ENCODE measurements at places on chromosomes 2 and 18.

GRCh38 chr2:29275186-29275585, 160.0 kb downstream of the CLIP4 start:
- no peak overlapping the region for H3K27ac ChIP-seq
- no peak overlapping the region for H3K4me3 ChIP-seq
- H3K36me3 ChIP-seq, result no peaks in the 10 kb centered on the region
- H3K4me1 ChIP-seq, result no peaks in the 10 kb centered on the region
- no peak for DNase-seq
- H3K27me3 ChIP-seq, result no peaks in the 10 kb centered on the region

DNA sequence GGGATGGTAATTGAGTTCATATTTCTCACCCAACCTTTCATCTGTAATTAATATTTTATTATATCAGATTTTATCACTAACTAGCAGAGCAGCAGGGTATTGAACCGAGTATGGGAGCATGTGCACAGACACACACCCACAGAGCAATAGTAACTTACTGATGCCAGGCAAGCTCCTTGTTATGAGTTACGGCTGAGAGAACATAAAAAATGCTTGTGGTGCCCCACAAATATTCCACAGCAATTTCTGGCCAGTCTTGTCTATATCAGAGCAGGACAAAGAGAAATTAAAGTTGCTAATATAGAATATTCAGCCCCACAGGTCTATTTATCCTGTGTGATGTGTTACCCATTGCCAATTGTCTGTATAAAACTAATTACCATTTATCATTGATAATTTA, 501.8 kb upstream of the RAB12 start:
- no peak for DNase-seq
- no peaks in the 10 kb centered on the region for H3K27me3 ChIP-seq
- H3K27ac ChIP-seq, result no peak overlapping the region
- peaks cover 6% of the 10 kb centered on the region for H3K36me3 ChIP-seq
- no peak overlapping the region for H3K4me3 ChIP-seq

- no peak for DNase-seq
- no peaks in the 10 kb centered on the region for H3K27me3 ChIP-seq
- no peak overlapping the region for H3K4me3 ChIP-seq
- H3K27ac ChIP-seq, result no peak overlapping the region
- no peaks in the 10 kb centered on the region for H3K4me1 ChIP-seq
Measured at GRCh38 chr2:157611726-157612125, 16.9 kb downstream of the ACVR1C start.

DNA sequence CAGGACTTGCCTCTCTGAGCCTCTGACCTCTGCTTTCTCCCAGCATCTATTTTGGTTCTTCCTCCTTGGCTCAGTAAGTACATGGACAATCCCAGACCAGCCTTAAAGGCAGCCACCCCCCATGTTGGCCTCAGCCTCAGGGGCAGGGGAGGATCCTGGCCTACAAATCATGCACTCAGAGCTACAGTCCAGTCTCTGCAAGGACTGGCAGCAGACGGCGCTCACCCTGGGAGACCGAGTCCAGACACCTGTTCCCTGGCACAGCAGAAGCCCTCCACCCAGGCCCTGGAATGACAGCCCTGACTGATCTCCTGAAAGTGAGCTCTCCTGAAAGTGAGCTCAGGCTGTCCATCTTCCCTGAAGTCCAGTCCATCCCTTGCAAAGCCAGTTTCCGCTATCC, 25.7 kb upstream of the PTPN4 start:
- H3K27ac ChIP-seq, result no peak overlapping the region
- no peaks in the 10 kb centered on the region for H3K27me3 ChIP-seq
- DNase-seq, result no peak
- no peak overlapping the region for H3K4me3 ChIP-seq
- no peaks in the 10 kb centered on the region for H3K36me3 ChIP-seq

GRCh38 chr18:3796434-3796833, 346.5 kb downstream of the TGIF1 start:
- H3K4me1 ChIP-seq, result no peaks in the 10 kb centered on the region
- no peak overlapping the region for H3K27ac ChIP-seq
- no peak for DNase-seq
- H3K27me3 ChIP-seq, result no peaks in the 10 kb centered on the region
- no peaks in the 10 kb centered on the region for H3K36me3 ChIP-seq

DNA sequence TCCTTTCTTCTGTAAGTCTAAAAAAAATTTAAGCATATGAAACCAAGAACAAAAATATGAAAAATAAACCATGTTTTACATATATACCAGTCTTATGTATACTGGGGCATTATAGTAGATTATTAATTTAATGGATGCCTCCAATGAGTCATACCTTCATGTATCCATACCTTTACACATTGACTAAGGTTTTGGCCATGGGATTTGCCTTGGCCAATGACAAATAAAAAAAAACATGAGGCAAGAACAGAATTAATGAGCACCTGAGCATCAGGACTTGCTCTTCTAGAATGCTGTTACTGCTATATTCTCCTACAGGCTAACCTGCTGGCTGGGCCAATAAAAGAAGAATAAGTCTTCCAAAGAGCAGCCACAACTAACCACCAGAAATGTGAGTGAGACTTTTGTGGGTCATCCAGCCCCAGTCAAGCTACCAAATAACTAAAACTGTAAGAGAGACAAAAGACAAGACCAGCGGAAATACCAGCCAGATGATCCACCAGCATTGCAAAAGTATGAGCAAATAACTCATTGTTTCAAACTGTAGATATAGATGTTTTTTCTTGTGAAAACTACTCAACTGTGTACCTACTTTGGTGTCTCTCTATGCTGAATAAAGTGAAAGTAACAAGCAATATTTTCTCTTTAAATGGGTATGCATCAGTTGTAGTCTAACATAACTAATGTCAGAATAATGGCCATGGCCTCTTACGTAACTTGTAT, 749.6 kb upstream of the VRK2 start:
- no peaks in the 10 kb centered on the region for H3K36me3 ChIP-seq
- no peak overlapping the region for H3K4me3 ChIP-seq
- no peak overlapping the region for H3K27ac ChIP-seq

- peak overlapping the region; percentile 3 for H3K4me3 ChIP-seq
- H3K27ac ChIP-seq, result peak overlapping the region; percentile 72
- no peaks in the 10 kb centered on the region for H3K36me3 ChIP-seq
- H3K4me1 ChIP-seq, result peaks cover 98% of the 10 kb centered on the region
- no peak for DNase-seq
Measured at GRCh38 chr2:237701859-237702390, 74.5 kb downstream of the LRRFIP1 start.

- no peaks in the 10 kb centered on the region for H3K36me3 ChIP-seq
- peaks cover 6% of the 10 kb centered on the region for H3K4me1 ChIP-seq
- DNase-seq, result no peak
- H3K27ac ChIP-seq, result no peak overlapping the region
Measured at GRCh38 chr2:12105180-12105579, 358.7 kb downstream of the LPIN1 start.

- no peak for DNase-seq
- H3K27me3 ChIP-seq, result no peaks in the 10 kb centered on the region
- H3K4me3 ChIP-seq, result no peak overlapping the region
- H3K4me1 ChIP-seq, result no peaks in the 10 kb centered on the region
Measured at GRCh38 chr2:54936766-54937165, 113.5 kb downstream of the RTN4 start.

DNA sequence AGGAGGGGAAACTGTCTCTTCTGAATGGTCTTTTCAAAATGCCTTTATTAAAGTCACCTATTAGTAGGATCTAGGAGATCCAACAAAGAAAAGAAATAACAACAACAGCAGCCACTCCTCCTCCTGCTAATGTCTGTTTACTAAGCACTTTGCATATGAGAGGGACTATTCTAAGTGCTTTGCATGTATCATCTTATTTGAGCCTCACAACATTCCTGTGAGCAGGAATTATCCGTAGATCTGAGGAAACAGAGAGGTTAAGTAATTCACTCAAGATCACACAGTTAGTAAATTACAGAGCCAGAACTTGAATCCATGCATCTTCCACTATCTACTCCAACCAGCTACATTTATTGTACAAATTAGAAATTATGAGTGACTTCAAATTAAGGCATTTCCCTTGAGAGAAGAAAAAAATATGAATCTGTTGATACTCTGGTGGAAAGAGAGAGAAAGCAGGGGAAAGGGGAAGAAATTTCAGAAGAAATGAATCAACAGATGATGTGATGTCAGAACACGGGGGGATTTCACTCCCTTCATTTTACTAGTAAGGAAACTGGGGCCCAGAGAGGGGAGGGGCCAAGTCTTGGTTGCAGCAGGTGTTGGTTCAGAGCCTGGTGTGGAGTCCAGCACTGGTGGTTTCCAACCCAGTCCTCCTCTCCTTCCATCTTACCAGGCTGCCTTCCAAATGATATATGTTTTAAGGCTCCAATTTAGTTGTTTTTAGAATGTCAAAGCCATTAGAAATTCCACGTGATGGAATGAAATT, 49.7 kb downstream of the TSN start:
- no peak for DNase-seq
- H3K36me3 ChIP-seq, result no peaks in the 10 kb centered on the region
- H3K27me3 ChIP-seq, result no peaks in the 10 kb centered on the region
- H3K27ac ChIP-seq, result no peak overlapping the region

GRCh38 chr2:27885234-27885633, 5.0 kb downstream of the RBKS start:
- H3K27me3 ChIP-seq, result no peaks in the 10 kb centered on the region
- DNase-seq, result no peak
- no peaks in the 10 kb centered on the region for H3K36me3 ChIP-seq
- H3K4me1 ChIP-seq, result peaks cover 14% of the 10 kb centered on the region
- H3K4me3 ChIP-seq, result no peak overlapping the region
- no peak overlapping the region for H3K27ac ChIP-seq

DNA sequence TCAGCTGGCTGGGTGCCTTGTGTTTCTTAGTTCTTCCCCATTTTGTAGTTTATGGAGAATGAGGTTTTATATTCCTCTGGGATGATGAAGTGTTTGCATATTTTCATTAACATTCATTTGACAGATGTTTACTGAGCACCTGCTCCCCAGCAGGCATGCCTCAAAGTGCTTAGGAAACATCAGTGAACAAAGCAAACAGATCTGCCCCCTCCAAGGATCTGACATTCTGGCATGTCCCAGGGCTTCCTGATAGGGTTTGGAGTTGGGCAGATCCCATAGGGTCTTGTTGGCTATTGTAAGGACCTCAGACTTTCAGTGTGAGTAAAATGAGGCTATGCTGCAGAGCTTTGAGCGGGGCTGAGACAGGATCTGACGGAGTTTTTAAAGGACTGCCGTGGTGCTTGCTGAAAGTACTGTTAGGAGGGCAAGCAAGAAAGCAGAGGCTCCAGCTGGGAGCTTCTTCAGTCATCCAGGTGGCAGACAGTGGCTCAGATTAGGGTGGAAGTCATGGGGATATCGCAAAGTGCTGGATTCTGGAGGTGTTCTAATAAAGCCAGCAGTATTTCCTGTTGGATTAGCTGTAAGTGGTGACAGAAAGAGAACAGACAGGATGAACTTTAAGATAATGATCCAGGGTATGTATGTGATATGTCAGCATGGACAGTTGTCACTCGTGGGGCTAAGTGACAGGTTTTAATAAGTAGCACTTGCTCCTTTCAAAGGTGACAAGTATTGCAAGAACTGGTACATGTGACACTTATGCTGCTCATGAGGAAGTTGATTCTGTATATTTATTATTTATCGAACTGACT, 11.3 kb upstream of the IAH1 start:
- no peak for DNase-seq
- H3K36me3 ChIP-seq, result peaks cover 25% of the 10 kb centered on the region
- no peak overlapping the region for H3K27ac ChIP-seq
- H3K4me1 ChIP-seq, result no peaks in the 10 kb centered on the region
- no peak overlapping the region for H3K4me3 ChIP-seq
- H3K27me3 ChIP-seq, result no peaks in the 10 kb centered on the region

DNA sequence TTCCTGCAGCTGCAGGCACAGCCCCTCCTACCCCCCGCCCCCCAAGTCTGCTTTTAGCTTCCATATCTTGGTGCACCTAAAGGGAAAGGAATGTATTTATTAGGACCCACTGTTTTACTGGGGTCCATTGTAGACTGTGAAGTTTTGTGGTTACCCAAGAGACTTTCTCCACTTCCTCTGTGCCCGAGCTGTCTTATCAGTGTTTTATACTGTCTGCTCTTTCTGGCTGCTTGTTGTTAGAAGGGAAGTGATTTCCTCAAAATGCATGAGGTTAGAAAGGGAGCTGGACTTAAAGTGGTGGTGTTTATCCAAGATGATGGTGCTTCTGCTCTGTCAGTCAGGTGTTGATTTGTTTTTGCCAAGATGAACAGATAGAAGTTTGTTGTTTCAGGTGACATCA, 85.0 kb downstream of the PTH2R start:
- H3K4me3 ChIP-seq, result no peak overlapping the region
- no peaks in the 10 kb centered on the region for H3K27me3 ChIP-seq
- H3K27ac ChIP-seq, result no peak overlapping the region

DNA sequence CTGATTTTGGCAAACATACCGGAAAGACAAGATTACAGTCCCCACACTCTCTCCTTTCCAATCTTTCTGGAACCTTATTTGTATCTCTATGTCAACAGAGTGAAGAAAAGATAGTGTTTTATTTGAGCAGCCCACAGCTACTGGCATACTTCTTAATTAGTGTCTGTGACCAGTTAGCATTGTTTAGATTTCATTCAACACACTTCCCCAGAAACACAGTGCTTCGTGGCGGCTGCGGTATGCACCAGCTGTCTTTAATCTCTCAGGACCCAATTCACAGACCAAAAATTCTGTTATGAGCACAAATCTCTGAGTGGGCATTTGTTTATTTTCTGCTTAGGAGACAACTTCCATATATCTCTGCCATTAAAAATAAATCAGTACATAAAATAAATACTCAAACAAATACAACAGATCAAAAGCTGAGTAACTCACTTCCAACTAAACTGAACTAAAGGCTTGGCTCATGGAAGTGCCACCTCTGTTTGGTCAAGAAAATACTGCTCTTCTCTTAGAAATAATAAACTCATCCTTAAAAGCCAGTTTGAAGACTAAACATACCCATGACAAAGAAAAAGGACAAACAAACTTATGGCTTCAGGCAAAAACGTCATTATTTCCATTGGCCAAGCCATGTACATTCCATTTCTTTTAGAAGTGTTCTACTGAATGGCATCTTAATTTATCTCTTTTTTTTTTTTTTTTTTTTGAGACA, 392.4 kb downstream of the TXNL1 start:
- H3K4me1 ChIP-seq, result no peaks in the 10 kb centered on the region
- H3K27ac ChIP-seq, result no peak overlapping the region
- H3K4me3 ChIP-seq, result no peak overlapping the region
- H3K27me3 ChIP-seq, result no peaks in the 10 kb centered on the region
- DNase-seq, result no peak

- no peak overlapping the region for H3K4me3 ChIP-seq
- DNase-seq, result no peak
- no peaks in the 10 kb centered on the region for H3K36me3 ChIP-seq
- H3K4me1 ChIP-seq, result peaks cover 6% of the 10 kb centered on the region
Measured at GRCh38 chr2:236338495-236339184, 74.4 kb upstream of the ASB18 start.

- no peaks in the 10 kb centered on the region for H3K4me1 ChIP-seq
- no peak overlapping the region for H3K27ac ChIP-seq
- DNase-seq, result no peak
Measured at GRCh38 chr2:104788742-104789455, 65.0 kb upstream of the POU3F3 start.

GRCh38 chr2:239824046-239824694, 201.0 kb downstream of the NDUFA10 start:
- no peaks in the 10 kb centered on the region for H3K36me3 ChIP-seq
- no peak overlapping the region for H3K4me3 ChIP-seq
- no peaks in the 10 kb centered on the region for H3K27me3 ChIP-seq
- DNase-seq, result peak; percentile 31
- H3K4me1 ChIP-seq, result no peaks in the 10 kb centered on the region

GRCh38 chr18:70058916-70059315, 111.2 kb upstream of the CD226 start:
- H3K27ac ChIP-seq, result no peak overlapping the region
- no peaks in the 10 kb centered on the region for H3K27me3 ChIP-seq
- peaks cover 20% of the 10 kb centered on the region for H3K36me3 ChIP-seq
- no peak for DNase-seq
- H3K4me1 ChIP-seq, result no peaks in the 10 kb centered on the region
